ENCODE measurements at places on chromosomes 1 and 21.
A peak's percentile ranks its signal among the peaks of the same experiment; 100 is the strongest.

- no peak for DNase-seq
Observed at GRCh38 chr1:11967028-11967547, 13.2 kb upstream of the MFN2 start.

DNA sequence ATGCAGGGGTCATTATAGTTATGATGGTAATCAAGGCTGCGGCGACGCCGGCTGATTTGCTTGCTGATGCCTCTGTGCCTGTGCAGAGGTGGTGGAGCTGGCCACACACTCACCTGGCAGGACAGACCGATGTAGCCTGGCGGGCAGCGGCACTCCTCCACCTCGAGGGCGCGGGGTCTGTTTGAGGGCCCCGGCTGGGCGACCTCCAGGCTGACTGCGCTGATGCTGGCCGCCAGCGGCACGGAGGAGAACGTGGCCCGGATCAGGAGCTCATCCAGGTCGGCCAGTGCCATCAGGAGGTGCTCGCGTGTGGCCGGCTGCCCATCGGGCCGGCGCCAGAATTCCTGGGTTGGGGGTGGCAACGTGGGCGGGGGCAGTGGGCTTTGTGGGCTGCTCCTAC lies 52.7 kb downstream of the LDLRAD2 start:
- DNase-seq = no peak

DNA sequence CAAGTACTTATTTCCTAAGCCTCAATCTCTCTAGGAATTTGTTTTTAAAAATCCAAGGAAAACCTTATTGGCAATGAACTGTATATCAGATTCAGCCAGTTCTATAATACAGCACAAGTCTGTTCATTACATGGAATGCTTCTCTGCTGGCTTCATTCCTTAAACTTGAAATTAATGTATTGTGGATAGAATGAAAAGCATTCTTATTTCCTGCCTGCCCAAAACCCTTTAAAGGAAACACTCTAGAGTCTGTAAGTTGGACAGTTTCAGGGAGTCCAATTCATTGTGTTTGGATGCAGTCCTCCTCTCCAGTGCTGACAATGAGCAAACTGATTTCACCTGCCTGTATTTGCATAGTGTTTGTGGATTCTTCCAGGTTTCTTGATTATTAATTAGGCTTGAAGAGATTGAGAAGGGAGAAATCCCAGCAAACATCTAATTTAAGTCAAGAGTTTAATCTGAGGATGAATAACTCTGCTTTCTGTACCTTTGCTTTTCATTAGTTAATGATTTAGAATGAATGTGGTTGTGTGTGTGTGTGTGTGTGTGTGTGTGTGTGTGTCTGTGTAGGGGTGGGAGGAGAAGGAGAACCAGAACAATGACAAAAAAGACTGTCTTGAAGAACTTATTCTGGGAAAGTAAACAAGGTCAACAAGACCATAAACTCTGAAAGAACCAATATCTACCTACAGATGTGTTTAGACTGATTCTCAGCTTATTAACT lies 61.2 kb downstream of the CACHD1 start:
- DNase-seq = no peak

- no peak for DNase-seq
Observed at GRCh38 chr1:90963651-90964050, 58.2 kb downstream of the ZNF644 start.

- peak; percentile 54 for DNase-seq
Observed at GRCh38 chr1:240093120-240093961, 1.7 kb downstream of the FMN2 start.

GRCh38 chr1:94438692-94439276 lies 20.6 kb downstream of the ABCD3 start:
- no peak for DNase-seq

DNA sequence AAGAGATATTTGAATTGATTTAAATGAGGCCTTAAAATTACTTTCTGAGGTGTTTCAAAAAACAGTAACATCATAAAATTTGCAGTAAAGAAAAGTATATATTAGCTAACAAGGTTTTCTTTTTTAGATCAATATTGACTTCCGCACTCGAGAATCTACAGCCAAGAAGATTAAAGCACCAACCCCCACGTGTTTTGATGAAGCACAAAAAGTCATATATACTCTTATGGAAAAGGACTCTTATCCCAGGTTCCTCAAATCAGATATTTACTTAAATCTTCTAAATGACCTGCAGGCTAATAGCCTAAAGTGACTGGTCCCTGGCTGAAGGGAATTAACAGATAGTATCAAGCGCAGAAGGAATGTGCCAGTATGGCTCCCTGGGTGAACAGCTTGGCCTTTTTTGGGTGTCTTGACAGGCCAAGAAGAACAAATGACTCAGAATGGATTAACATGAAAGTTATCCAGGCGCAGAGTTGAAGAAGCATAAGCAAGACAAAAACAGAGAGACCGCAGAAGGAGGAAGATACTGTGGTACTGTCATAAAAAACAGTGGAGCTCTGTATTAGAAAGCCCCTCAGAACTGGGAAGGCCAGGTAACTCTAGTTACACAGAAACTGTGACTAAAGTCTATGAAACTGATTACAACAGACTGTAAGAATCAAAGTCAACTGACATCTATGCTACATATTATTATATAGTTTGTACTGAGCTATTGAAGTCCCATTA lies 3.6 kb downstream of the RGS1 start:
- DNase-seq = no peak

DNA sequence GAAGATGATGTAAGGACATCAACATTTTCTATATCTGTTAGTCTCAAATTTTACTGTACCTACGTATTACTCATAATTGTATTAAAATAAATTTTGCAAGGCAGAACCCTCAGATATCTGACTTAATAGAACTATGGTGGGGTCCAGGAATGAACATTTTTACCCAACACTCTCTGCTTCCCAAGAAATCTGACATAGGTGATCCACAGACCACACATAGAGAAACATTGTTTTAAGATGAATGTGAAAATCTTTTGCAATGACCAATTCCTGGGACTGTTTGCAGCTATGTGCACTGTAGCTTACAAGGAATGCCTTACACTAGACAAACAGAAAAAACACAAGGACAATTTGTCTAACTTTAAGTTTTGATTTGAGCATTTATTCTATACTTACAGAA lies 645.6 kb upstream of the ADGRL2 start:
- no peak for DNase-seq

DNA sequence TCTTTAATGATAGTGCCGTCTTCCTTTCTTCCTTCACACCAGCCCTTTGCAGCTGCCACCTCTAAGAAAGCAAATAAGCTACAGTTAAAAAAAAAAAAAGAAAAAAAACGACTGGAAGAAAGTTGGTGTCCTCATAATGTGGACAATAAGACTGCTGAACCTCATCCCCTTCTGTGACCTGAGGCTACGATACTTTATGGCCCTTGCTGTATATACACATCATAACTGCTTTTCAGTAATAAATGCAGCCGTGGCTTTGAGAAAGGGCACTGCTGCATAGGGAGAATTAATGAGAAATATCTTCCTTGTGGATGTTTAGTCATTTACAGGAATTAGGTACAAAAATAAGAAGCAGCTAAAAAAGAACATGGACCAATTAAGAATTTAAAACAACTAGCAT lies 333.8 kb upstream of the ADGRL2 start:
- no peak for DNase-seq

GRCh38 chr1:87135329-87135712 lies 193.4 kb upstream of the LMO4 start:
- DNase-seq = no peak

DNA sequence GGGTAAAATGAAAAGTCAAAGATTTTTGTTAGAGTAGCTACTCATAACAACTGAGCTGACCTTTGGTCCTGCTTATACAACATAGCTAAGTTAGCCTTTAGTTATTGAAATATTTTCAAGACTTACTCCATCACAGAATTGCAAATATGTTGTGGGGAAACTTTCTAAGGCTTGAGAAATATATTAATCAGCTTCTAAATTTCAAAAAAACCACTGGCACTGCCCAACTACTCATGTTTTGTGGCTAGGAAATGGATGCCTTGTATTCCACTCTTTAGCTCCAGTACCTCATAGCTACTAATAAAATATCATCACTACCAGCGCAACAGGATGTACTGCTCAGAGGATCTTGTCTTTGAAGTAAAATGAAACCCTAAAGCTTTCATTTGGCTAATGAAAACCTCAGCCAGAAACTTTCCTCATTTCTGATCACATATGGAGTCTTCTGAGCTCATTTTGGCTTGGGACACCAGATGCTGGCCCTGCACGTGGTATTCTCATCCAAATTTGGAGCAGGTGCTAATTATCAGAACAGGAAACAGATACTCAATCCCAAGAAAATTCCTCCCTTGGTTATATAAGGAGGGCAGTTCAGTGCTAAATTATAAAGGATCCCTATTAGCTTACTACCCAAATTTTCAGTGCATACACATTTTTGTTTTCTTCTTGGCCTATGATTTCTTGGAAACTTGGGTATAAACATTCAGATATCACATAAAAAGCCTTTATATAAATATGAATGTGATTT lies 690.7 kb downstream of the ADGRL2 start:
- DNase-seq = no peak

GRCh38 chr1:89890085-89890752 lies 69.4 kb downstream of the LRRC8D start:
- DNase-seq = no peak

GRCh38 chr1:119222271-119222670 lies 81.8 kb upstream of the WARS2 start:
- DNase-seq = no peak
